Ammon's horn (tissue), 1 donor: ENCODE measurements at places on chromosomes 12 and 14.

GRCh38 chr12:118187751-118188435, 52.0 kb downstream of the PEBP1 start:
- DNase-seq: no peak

GRCh38 chr12:93229494-93230325, 148.0 kb upstream of the NUDT4 start:
- no peak for DNase-seq

GRCh38 chr14:65958664-65959562, 527.3 kb upstream of the CCDC196 start:
- DNase-seq: peak; percentile 58

GRCh38 chr12:6070472-6071257, 53.8 kb downstream of the VWF start:
- no peak for DNase-seq

GRCh38 chr12:48934312-48934706, 9.0 kb upstream of the FKBP11 start:
- DNase-seq: no peak

- peak; percentile 67 for DNase-seq
Observed at GRCh38 chr12:12513416-12514006, 49.2 kb downstream of the DUSP16 start.

DNA sequence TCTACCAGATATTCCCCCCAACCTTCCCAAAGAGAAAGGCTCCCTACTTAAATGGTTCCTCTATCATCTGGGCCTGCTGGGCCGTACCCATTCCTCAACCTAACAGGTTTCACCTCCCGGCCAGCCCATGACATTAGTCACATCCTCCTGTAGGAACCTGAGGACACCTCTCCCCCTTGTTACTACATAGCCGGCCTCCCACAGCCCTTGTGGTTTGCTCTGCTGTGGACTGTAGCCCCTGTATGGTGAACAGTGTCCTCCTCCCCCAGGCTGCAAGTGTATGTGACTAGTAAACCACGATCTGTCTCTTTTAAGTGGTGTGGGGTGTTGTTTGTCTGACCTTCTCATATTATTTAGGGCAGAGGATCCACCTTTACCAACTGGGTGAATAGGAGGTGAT, 371.7 kb downstream of the RGS6 start:
- DNase-seq: no peak

GRCh38 chr12:93705237-93705636, 28.1 kb downstream of the CRADD start:
- DNase-seq: no peak

DNA sequence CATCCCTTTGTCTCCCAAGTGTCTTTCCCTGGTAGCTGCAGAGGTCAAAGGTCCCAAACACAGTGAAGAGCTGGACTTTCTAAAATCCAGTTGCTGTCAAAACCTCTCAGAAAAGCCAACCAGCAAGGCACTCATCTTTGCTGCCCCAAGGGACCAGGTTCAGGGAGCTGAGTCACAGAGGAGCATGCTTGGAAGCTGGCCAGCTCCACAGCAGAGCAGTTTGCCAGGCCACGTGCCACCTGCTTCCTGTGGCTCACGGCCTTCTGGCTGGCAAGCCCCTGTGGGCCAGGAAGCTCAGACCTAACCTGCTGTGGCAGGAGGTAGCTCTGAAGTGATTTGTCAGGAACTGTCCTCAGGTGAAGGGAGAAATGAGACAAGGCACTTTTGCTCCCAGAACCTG, 3.6 kb downstream of the ISCU start:
- no peak for DNase-seq

DNA sequence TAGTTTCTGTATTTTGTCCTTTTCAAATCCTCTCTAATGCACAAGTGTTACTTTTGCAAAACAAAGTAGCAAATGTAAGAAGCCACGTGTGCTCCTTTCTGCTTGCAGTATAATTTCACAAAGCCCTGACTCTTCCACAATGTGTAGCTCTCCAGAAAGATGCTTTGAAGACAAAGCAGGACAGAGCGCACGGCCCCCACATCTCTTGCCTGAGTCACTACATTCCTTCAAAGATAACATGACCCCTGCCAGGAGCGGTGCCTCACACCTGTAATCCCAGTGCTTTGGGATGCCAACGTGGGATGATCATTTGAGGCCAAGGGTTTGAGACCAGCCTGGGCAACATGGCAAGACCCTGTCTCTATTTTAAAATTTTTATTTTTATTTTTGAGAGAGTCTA, 40.5 kb downstream of the JAG2 start:
- no peak for DNase-seq

DNA sequence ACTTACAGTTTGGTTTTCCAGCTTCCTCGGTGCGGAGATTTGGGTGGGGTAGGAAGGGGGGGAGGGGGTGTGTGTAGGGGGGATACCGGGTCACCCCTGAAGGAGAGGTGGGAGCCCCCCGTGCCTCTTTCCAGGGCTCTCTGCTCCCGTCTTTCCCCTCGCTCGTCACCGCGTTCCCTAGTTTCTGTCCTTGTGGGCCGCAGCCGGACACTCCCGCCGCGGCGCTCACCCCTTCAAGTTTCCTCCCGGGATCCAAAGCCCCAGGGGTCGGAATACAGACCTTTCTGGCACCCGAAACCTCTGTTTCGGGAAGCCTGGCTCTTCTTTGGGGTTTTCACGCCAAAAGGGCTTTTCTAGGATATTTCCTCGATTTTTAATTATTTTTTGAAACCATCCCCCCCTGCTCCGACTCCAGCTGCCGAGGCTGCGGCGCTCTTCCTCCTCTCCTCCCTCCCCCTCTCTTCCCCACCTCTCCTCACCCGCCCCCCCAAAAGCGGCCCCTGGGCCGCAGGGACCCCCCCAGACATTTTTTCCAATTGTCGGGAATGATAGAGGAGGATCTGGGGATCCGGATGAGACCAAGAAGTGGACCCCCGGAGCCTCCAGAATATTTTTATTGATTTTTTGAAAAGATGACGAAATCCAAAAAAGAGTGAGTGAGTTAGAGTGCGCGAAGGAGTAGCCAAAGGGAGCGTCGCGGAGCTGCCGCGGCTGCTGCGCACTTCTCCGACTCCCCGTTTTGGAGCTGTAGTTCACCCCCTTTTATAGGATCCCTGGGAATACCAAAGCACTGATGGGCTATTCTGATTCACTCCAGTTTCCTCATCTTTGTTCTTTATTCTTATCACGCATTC, 1.7 kb downstream of the CCND2 start:
- DNase-seq: no peak

DNA sequence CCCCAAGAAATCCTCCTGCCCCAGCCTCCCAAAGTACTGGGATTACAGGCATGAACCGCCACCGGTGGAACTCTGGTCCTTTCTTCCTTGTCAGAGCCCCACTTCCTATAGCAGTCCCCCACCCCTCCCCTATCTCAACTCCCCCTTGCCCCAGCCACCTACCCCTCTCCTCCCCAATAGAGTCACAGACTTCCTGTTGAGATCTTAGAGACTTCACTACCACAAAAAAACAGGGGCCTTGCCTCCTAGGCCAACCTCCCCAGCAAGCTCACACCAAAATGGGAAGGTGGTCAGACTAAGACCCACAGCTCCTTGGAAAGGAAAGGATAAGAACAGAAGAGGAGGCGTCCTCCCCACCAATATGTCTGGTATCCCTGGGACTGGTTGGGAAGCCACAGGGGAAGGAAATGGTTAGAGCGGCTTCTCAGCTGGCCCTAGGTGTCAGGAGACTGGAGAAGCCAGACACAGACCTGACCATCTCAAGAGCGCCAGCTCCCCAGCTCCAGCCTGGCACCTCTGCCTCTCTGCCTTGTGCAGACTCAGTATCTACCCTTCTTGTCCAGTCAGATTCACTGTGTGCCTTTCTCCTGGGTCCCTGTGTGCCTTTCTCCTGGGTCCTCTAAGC, 8.5 kb downstream of the ITGB7 start:
- no peak for DNase-seq

DNA sequence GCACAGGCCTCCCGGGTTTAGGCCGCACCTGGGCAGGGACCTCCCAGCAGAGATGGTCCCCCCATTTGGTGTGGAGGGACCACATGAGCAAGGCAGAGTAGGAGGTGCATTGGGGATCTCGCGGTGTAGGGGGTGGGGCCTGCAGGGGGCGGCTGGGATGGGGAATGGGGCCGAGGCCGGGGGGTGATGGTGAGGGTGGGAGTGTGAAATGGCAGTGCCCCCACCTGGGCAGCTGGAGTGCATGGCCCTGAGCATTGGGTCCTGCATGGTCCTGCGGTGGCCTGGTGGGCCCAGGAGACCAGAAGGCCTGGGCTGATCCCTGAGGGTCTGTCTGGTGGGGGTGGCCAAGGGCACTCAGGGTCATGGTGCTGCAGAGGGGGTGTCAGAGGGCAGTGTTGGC, 111.8 kb downstream of the KIF26A start:
- no peak for DNase-seq

- peak; percentile 79 for DNase-seq
Observed at GRCh38 chr14:55354500-55354899, 57.1 kb downstream of the ATG14 start.

DNA sequence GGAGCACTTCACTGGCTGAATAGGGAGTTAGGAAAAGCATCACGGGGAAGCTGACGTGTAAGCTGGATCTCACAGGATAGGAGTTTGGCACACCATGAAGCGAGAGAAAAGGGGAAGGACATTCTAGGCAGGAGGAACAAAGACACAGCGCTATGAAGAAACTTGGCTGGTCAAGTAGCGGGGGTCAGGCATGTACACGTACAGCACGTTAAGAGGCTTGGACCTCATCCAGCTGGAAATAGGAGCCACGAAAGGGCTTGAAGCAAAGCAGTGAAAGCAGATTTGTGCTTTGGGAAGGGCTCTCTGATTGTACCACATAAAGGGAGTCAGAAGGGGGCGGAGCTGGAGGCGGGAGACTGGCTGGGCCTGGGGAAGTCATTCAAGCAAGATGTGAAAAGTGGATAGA, 19.6 kb upstream of the GALNT8 start:
- DNase-seq: peak; percentile 66

- DNase-seq: no peak
Observed at GRCh38 chr12:57775044-57775443, 2.6 kb downstream of the EEF1AKMT3 start.

DNA sequence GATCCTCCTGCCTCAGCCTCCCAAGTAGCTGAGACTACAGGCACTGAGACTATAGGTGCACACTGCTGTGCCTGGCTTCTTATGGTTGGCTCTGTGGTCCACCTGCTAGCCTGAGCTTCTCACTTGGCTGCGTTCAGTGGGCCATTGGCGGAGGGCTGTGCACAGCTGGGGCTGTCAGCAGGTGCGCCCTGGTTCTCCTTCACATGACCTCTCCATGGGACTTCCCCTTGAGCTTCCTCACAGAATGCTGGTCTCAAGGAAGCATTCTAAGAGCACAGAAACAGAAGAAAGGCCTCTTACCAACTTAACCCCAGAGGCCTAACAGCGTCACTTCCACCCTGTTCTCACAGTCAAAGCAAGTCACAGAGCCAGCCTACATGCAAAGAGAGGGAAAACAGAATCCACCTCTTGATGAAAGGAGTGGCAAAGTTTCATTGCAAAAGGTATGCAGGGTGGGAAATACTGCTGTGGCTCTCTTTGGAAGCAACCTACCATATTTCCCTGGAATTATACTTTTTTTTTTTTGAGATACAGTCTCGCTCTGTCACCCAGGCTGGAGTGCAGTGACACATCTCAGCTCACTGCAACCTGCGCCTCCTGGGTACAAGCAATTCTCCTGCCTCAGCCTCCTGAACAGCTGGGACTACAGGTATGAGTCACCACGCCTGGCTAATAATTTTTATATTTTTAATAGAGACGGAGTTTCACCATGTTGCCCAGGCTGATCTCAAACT, 9.3 kb downstream of the RILPL2 start:
- DNase-seq: no peak

DNA sequence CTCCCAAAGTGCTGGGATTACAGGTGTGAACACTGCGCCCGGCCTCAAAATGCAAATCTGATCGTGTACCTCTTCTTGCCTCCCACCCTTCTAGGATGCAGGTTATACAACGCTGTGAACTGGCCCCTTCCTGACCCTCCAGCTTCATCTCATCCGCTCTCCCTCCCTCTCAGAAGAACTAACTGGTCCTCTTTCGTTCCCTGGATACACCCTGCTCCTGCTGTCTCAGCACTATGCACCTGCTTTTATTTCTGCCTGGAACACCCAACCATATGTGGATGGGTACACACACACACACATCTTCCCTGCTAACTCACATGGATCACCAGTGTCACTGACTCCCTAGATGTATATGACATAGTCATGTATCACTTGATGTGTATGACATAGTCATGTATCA, 56.1 kb upstream of the VASH1 start:
- no peak for DNase-seq

- no peak for DNase-seq
Observed at GRCh38 chr14:20668969-20669368, 15.4 kb upstream of the RNASE4 start.

DNA sequence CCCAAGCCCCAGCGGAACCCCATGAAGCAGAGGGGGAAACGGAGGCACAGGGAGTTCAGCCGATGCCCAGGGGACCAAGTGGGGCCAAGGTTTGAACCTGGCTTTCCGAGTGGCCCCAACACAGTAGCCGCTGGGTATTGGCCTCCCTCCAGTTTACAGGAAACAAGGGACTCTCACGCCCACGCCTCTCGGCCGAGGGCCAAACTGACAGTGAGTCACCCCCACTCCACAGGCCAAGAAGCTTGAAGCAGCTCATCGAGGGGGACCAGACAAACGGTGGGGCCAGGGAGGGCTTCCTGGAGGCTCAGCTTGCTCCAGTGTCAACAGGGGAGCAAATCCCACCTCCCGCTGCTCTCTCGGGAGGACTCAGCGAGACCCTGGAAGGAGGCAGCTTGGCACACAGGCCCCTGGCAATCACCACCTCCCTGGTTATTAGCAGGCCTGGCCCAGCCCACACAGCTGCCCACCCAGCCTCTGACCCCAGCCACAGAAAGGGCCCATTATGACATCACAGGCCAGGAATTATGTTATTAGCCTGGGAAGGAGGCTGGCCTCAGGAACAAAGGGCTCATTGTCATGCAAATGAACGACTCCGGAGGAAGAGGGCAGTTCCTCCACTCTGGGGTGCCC, 54.6 kb downstream of the NCOR2 start:
- peak; percentile 93 for DNase-seq

DNA sequence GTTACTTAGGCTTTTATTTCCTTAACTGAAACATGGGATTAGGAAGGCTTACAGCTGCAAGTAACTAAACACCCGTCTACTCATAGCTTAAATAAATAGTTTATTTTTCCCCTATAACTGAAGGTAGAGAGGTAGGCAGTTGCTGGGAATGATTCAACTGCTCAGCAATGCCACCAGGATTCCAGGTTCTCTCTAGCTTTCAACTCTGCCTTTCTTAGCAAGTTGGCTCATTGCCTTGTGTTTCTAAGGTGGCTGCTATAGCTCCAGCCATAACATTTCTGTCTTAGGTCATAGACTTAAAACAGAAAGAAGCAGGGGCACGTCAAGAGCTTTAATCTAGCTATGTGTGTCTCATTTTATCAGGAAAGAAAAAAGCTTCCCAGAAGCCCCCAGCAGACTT, 103.7 kb upstream of the MDM1 start:
- no peak for DNase-seq

GRCh38 chr12:92070054-92070863, 75.4 kb downstream of the BTG1 start:
- DNase-seq: no peak

DNA sequence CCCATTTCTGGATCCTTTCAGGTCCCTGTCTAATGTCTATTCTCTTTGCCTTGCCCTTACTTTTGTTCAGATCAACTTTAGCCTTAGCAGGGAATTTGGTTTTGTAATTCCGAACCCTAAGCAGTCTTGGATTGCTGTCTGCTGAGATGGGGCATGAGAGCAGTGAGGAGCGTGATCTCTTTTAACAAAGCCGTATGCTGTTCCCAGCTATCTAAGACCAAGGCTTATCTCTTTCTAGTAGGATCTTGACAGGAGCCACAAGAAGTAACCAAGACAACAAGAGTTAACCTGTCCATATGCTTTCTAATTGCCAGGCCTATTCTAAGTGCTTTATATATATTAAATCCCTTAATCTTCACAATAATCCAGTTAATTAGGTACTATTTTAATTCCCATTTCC, 4.5 kb upstream of the DHRS7 start:
- no peak for DNase-seq
